ENCODE measurements at places on chromosomes 4 and X. TPM values are rescaled to one million over a fixed set of nuclear protein-coding genes. Genes with fewer than 3 reads are reported as not detected.
A peak's percentile ranks its signal among the peaks of the same experiment; 100 is the strongest.

- no peak overlapping the region for H3K4me3 ChIP-seq
- H3K27ac ChIP-seq = no peak overlapping the region
- H3K4me1 ChIP-seq = no peaks in the 10 kb centered on the region
- H3K36me3 ChIP-seq = no peaks in the 10 kb centered on the region
Measured at GRCh38 chrX:154349979-154350378, 24.5 kb downstream of the FLNA start.

GRCh38 chr4:156838761-156839160, 132.8 kb downstream of the PDGFC start:
- no peak overlapping the region for H3K4me3 ChIP-seq
- H3K36me3 ChIP-seq = no peaks in the 10 kb centered on the region
- peak overlapping the region; percentile 69 for H3K27ac ChIP-seq
- no peaks in the 10 kb centered on the region for H3K4me1 ChIP-seq
- H3K27me3 ChIP-seq = no peaks in the 10 kb centered on the region

GRCh38 chrX:1140236-1140681, 72.2 kb downstream of the CRLF2 start:
- no peak for DNase-seq
- H3K4me1 ChIP-seq = no peaks in the 10 kb centered on the region
- H3K27me3 ChIP-seq = no peaks in the 10 kb centered on the region
- H3K27ac ChIP-seq = no peak overlapping the region
- H3K4me3 ChIP-seq = no peak overlapping the region

GRCh38 chrX:47489507-47490275, 6.7 kb upstream of the ZNF41 start:
- no peak overlapping the region for H3K4me3 ChIP-seq
- no peaks in the 10 kb centered on the region for H3K36me3 ChIP-seq
- DNase-seq = no peak
- no peaks in the 10 kb centered on the region for H3K4me1 ChIP-seq
- no peak overlapping the region for H3K27ac ChIP-seq

GRCh38 chr4:55175779-55176231, 50.4 kb upstream of the KDR start:
- H3K4me3 ChIP-seq = no peak overlapping the region
- no peaks in the 10 kb centered on the region for H3K27me3 ChIP-seq
- DNase-seq = no peak
- no peaks in the 10 kb centered on the region for H3K36me3 ChIP-seq
- no peak overlapping the region for H3K27ac ChIP-seq

CCDC110 gene
- total RNA-seq = 2.1 TPM
